ENCODE measurements at places on chromosomes 6 and 20. TPM values are rescaled to one million over a fixed set of nuclear protein-coding genes. Genes with fewer than 3 reads are reported as not detected.

Gene EYA4
- 26.0 TPM for total RNA-seq

Gene CCDC170
- not detected for total RNA-seq

Gene FRK
- 6.9 TPM for total RNA-seq

Gene TNFRSF6B
- total RNA-seq: 0.10 TPM

Gene ARMH2
- not detected for total RNA-seq

Gene SDC4
- total RNA-seq: 12.7 TPM

Gene ZNF334
- 0.66 TPM for total RNA-seq

Gene LRRC73
- 0.26 TPM for total RNA-seq

Gene LHFPL5
- total RNA-seq: not detected
